Ovary (tissue), 10 donors: ENCODE measurements at places on chromosomes 4 and X.

DNA sequence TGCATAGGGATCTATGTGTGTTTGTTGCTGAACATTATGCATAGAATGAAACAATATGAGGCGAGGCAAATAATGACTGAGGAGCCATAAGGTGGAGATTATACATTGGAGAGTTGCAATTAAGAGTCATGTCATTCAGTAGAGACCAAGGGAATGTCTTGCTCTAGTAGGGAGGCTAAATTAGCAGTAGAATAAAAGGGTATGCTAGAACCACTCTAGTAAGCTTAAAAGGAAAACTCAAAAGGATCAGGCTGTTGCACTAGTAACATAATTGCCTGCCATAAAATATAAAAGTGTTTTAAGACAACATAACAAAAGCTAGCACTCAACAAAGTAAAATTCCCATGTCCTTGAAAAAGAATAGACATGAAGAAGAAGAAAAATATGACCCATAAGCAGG lies 586.2 kb upstream of the DIAPH2 start:
- H3K27ac ChIP-seq: no peak overlapping the region
- no peaks in the 10 kb centered on the region for H3K27me3 ChIP-seq
- no peak overlapping the region for H3K4me3 ChIP-seq
- DNase-seq: no peak

DNA sequence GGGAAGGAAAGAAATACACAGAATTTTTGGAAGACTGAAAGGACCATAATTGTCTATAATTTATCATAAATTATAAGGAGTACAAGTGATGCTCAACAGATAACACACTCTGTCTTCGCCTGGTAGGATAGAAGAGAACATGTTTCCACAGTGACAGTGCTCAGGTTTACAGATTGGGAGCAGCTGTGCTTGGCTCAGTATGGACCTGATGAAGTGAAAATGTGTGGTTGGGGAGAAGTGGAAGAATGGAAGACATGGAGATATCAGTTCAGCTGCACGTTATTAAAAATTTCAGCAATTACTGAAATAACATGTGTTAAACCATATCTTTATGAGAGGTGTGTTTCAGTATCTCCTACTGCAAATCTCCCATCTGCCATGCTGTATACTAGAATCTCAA lies 90.6 kb downstream of the TLL1 start:
- H3K4me3 ChIP-seq: no peak overlapping the region
- H3K27ac ChIP-seq: no peak overlapping the region
- H3K27me3 ChIP-seq: no peaks in the 10 kb centered on the region
- no peak for DNase-seq
- H3K4me1 ChIP-seq: no peaks in the 10 kb centered on the region

DNA sequence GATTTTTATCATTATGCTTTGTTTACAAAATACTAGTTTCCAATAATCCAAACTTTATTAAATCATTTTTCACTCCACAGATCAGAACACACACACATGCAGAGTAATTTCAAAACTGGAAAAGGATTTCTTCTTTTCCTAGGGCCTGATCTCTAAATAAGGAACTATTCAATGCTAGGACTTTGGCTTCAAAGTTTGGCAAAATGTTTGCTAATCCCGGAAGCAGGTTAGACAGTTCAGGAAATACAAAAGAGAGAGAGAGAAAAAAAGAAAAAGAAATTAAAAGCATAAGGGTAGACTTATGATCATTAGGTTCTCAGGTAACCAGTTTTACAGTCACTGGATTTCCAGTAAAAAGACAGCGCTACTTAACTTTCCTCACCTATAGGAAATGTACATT lies 211.0 kb downstream of the DCLK2 start:
- H3K36me3 ChIP-seq: no peaks in the 10 kb centered on the region
- no peak overlapping the region for H3K27ac ChIP-seq
- no peaks in the 10 kb centered on the region for H3K4me1 ChIP-seq
- no peak for DNase-seq
- no peak overlapping the region for H3K4me3 ChIP-seq

DNA sequence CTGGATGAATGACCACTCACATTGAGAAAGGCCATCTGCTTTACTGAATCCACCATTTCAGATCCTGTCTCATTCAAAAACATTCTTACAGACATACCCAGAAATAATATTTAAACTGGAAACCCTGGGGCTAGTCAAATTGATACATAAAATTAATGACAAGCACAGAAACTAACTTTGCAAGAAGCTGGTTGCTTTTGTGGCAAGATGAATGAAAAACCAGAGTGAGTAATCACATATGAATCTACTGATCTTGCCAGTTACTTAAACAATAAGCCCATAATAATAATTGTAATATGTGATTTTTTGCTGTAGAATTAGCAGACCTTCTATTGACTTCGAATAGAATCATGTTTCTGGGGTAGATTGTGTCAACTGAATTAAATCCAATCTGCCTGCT lies 235.1 kb downstream of the PPARGC1A start:
- no peak overlapping the region for H3K4me3 ChIP-seq
- H3K36me3 ChIP-seq: no peaks in the 10 kb centered on the region
- no peak for DNase-seq
- no peaks in the 10 kb centered on the region for H3K4me1 ChIP-seq

GRCh38 chr4:11614426-11614825 lies 185.7 kb upstream of the HS3ST1 start:
- DNase-seq: no peak
- H3K36me3 ChIP-seq: no peaks in the 10 kb centered on the region
- no peak overlapping the region for H3K4me3 ChIP-seq
- no peak overlapping the region for H3K27ac ChIP-seq

GRCh38 chrX:143058120-143058519 lies 32.4 kb downstream of the SPANXN4 start:
- H3K4me3 ChIP-seq: no peak overlapping the region
- no peak overlapping the region for H3K27ac ChIP-seq
- H3K4me1 ChIP-seq: no peaks in the 10 kb centered on the region
- no peaks in the 10 kb centered on the region for H3K36me3 ChIP-seq
- DNase-seq: no peak
- no peaks in the 10 kb centered on the region for H3K27me3 ChIP-seq

- H3K27ac ChIP-seq: no peak overlapping the region
- no peak for DNase-seq
- no peaks in the 10 kb centered on the region for H3K36me3 ChIP-seq
- H3K4me1 ChIP-seq: peaks cover 1% of the 10 kb centered on the region
- no peak overlapping the region for H3K4me3 ChIP-seq
Observed at GRCh38 chr4:3136454-3136853, 62.0 kb downstream of the HTT start.
